ENCODE measurements at places on chromosomes 6 and 20.

- no peak for DNase-seq
These were observed 75.2 kb upstream of the ARHGAP18 start for GRCh38 chr6:129785047-129785755.

DNA sequence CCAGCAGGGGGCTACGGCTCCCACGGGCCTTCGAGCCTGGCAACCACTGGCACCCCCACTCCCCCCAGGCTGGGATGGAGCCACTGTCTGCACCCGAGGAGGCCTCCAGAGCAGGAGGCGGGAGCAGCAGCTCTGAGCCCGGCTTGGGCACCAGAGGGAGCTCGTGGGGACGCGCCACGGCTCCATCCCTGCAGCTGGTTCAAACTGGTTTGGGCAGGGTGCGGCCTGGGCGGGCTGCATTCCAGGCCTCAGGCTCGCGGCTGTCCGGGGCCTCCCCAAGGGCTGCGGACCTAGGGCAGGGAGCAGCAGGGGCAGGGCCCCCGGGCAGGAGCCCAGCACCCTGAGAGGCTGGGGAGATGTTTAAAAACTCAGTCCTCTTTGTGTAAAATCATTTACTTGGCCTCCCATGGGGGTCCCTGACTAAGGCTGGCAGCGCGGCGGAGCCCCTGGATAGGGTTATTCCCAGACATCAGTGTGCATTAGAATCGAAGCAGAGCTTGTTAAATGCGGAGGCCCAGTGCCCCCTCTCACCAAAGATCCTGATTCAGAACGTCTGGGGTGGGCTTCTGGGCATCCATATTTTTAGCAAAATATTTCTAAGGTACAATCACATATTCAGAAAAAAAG lies 4.1 kb upstream of the BCAS4 start:
- DNase-seq, result peak; percentile 37

- no peak for DNase-seq
These were observed 614.2 kb upstream of the CITED2 start for GRCh38 chr6:139988685-139989084.

GRCh38 chr6:144488590-144488989 lies 203.5 kb downstream of the UTRN start:
- no peak for DNase-seq

All from cortex of kidney (tissue), 1 donor.